ENCODE measurements at places on chromosomes 11 and 22. TPM values are rescaled to one million over a fixed set of nuclear protein-coding genes. Genes with fewer than 3 reads are reported as not detected.
A peak's percentile ranks its signal among the peaks of the same experiment; 100 is the strongest.

DNA sequence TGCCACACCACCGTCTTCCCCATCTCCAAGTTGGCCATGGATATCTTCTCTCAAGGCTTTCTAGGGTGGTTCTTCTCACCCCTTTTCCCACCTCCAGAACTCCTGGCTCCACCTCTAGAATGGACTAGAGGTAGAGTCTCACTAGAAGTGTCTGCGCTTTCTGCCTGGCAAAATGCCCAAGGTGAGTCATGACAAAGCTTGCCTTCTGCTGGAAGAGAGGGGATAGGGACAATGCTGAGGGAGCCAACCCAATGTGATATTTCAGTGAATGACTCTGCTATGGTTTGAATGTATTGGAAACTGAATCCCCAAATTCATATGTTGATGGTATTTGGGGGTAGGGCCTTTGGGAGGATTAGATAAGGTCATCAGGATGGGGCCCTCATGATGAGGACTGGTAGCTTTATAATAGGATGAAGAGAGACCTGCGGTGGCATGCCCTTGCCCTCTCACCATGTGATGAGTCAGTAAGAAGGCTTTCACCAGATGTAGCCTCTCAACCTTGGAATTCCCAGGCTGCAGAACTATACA lies 4.1 kb upstream of the CD82 start:
- DNase-seq = no peak

DNA sequence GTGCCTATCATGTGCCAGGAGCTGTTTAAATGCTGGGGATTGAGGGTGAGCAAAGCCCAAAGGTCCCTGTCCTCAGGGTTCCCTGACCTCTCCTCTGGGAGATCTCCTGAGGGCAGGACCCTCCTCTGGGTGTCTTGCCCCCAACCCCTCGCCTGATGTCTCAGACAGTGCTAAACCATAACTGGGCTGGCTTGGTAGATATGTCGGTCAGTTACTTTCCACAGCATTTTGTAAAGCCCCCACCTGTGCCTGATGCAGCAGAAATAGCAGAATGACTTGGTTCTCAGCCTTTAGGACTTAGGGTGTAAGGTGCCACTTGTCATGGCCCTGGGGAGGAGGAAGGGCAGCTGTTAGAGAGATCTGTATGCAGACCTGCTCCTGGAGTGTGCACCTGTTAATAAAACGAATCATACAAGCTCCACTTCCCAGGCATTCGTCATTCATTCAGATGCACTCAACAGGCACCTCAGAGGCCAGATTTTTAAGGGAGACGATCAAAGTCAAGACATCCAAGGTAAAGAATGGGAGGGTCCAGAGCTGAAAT lies 88.1 kb downstream of the TP53I11 start:
- no peak for DNase-seq

DNA sequence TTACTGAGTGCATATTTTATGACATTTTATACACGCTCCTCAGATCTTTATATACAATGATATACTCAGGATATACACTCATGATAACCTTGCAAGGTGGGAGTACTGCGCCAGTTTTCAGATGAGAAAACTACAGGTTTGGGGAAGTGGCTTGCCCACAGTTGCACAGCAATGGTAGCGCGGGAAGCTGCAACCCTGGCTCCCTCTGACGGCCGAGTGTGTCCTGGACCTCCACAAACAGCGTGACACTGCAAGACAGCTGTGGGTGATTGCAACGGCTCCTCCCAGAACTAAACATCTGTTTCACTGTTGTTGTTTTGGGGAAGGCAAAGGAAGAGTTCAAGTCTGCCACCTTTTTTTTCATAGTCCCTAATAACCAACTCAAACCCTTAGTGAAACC lies 47.0 kb downstream of the PACSIN2 start:
- DNase-seq = no peak

- DNase-seq = peak; percentile 12
Observed at GRCh38 chr11:121418625-121419114, 33.4 kb upstream of the SORL1 start.

The GAB4 gene
- total RNA-seq = 0.22 TPM

- DNase-seq = no peak
Observed at GRCh38 chr11:67384851-67385366, 6.9 kb upstream of the RAD9A start.

The LIMK2 gene
- 67.2 TPM for total RNA-seq

The MUC15 gene
- total RNA-seq = not detected

- no peak for DNase-seq
Observed at GRCh38 chr11:93653080-93653479, 8.4 kb upstream of the CEP295 start.

DNA sequence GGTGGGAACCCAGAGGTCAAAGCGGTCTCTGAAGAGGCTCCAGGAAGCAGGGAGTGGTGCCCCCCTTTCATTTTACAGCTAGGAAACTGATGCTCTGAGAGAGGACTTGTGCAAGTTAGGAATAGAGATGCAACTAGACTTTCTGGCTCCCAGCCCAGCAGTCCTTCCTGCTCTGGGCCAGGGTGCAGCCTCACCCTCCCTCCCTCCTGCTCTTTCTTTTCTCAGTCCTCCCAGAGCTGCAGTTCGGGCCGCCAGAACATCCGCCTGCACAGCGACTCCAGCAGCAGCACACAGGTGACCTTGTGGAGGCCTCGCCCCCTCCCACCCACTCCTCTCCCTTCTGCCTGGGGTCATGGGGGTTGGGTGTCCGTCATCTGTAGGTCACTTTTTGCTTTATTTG lies 51.5 kb downstream of the LHFPL7 start:
- DNase-seq = peak; percentile 60

- DNase-seq = no peak
Observed at GRCh38 chr11:134367781-134368180, 36.0 kb downstream of the GLB1L2 start.

DNA sequence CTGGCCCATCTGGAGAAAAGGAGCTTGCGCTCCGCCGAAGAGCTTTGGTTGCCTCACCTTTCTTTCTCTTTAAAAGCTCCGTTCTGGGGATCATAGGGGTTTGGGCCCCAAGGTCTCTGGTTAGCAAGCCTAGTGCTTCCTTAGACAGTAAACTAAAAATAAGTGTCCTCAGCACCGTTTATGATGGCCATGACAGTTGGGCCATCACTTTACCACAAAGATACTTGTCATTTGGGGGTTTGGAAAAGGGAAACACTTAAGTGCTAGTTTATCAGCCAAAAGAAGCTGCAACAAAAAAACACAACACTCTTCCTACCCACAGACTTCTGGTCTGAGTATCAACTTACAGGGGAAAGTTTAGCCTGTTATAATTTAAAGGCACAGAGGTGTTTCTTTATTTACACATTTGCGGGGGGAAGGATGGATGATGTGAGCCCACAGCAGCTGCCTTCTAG lies 88.4 kb upstream of the CD44 start:
- no peak for DNase-seq

- no peak for DNase-seq
Observed at GRCh38 chr11:72805216-72805615, 9.0 kb upstream of the ATG16L2 start.

- DNase-seq = peak; percentile 41
Observed at GRCh38 chr11:64745189-64745520, 1.2 kb upstream of the RASGRP2 start.

The DDTL gene
- total RNA-seq = 3.3 TPM

- DNase-seq = no peak
Observed at GRCh38 chr11:127632976-127633680, 632.6 kb upstream of the KIRREL3 start.

- DNase-seq = no peak
Observed at GRCh38 chr22:27196606-27197005, 539.2 kb downstream of the MIAT start.

The SLC17A6 gene
- not detected for total RNA-seq

GRCh38 chr11:19368726-19369375 lies 128.1 kb upstream of the E2F8 start:
- no peak for DNase-seq

DNA sequence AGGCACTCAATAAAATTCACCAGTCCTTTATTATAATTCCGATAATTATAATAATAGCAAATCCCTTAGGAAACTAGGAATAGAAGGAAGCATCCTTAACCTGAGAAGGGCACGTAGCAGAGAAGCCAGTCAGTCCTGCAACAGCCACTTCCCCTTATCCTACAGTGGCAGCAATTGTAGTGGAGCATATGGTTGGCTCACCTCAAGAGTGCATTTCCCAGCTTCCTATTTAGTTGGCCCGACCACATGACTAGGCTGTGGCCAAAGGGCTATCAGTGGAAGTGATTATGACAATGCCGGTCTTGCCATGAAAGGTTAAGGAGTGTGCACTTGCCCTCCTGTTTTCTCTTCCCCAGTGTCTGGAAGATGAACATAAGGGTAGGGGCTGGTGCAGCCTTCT lies 27.0 kb downstream of the TESMIN start:
- DNase-seq = no peak

- DNase-seq = no peak
Observed at GRCh38 chr11:114061048-114061680, 1.7 kb downstream of the ZBTB16 start.

GRCh38 chr11:33531743-33532181 lies 168.9 kb downstream of the C11orf91 start:
- no peak for DNase-seq

The AKIP1 gene
- 31.4 TPM for total RNA-seq

The ARHGAP42 gene
- 28.5 TPM for total RNA-seq

DNA sequence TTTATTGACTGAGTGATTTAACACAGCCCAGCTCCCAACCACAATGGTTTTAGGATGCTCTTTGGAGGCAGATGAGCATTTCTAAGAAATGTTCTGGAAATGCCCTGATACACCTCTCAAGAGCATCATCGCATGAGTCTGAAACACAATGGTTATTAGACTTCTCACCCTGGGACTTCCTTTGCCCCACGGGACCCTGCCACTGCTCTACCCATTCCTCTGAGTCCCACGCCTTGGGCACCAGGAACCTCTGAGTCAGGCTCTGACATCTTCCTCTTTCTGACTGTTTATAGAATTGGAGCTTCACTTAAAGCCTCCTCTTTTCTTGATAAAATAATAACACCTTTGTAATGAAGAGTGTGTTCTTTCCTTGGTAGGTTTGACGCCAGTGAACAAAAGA lies 85.6 kb upstream of the PARVA start:
- DNase-seq = no peak

GRCh38 chr11:77303328-77303727 lies 1.8 kb upstream of the GDPD4 start:
- DNase-seq = no peak

The KRTAP5-7 gene
- total RNA-seq = not detected

The SEZ6L gene
- total RNA-seq = 0.44 TPM

- no peak for DNase-seq
Observed at GRCh38 chr11:48114740-48115139, 101.9 kb upstream of the OR4B1 start.
